ENCODE measurements at places on chromosomes 3 and 15. TPM values are rescaled to one million over a fixed set of nuclear protein-coding genes. Genes with fewer than 3 reads are reported as not detected.

DNA sequence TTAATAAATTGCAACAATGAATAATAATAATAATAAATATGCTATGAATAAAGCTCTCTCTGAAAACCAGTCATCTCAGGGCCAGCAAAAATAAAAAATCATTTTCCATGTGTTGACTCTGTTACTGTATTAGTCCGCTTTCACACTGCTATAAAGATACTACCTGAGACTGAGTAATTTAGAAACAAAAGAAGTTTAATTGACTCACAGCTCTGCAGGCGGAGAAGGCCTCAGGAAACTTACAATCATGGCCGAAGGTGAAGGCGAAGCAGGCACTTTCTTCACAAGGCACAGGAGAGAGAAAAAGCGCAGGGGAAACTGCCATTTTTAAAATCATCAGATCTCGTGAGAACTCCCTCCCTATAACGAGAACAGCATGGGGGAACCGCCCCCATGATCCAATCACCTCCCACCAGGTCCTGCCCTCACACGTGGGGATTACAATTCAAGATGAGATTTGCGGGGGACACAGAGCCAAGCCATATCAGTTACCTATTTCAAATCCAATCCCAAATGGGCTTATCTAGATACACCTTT, 224.1 kb downstream of the IGSF11 start:
- H3K4me3 ChIP-seq = no peak overlapping the region
- H3K4me1 ChIP-seq = peaks cover 17% of the 10 kb centered on the region
- no peaks in the 10 kb centered on the region for H3K36me3 ChIP-seq
- no peak for DNase-seq
- no peaks in the 10 kb centered on the region for H3K27me3 ChIP-seq
- H3K27ac ChIP-seq = no peak overlapping the region

GRCh38 chr3:170096342-170096741, 58.5 kb downstream of the GPR160 start:
- H3K27ac ChIP-seq = no peak overlapping the region
- H3K4me1 ChIP-seq = no peaks in the 10 kb centered on the region
- no peak for DNase-seq
- peaks cover 58% of the 10 kb centered on the region for H3K36me3 ChIP-seq
- no peaks in the 10 kb centered on the region for H3K27me3 ChIP-seq

DNA sequence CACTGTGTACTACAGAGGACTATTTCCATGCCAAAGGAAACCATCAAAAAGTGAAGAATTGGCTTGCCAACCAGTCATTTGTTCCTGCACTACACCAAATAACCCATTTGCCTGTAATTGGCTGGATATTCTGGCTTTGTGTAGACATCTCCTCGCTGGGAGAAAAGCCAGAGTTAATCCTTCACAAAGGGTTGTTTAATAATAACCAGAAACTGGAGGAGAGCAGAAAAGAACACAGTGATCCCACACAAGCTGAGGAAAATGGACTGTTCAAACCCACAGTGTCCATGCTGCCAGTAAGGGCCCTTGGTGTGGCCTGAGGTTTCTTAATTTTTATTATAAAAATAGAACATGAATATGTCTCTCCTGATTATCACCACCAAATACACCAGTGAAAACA, 294.0 kb downstream of the RORA start:
- no peaks in the 10 kb centered on the region for H3K27me3 ChIP-seq
- no peak for DNase-seq
- H3K4me3 ChIP-seq = no peak overlapping the region

DNA sequence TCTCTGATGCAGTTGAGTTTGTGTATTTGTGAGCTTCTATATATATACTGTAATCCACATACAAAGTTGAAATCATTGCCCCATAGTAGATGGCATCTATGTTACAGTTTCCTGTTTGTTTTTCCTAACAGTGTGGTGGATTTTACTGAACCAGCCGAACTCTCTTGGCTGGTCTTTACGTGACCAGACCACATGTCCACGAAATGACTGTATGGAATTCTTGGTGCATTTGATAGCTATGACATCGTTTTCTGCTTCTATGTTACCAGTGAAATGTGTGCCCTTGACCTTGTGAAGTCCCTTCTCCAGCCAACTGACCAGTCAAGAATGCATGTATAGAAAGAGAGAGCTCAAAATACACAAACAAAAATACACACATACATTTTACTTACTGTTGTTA, 1.8 kb downstream of the KCNMB2 start:
- peak; percentile 31 for DNase-seq
- no peaks in the 10 kb centered on the region for H3K27me3 ChIP-seq
- no peaks in the 10 kb centered on the region for H3K36me3 ChIP-seq
- H3K4me3 ChIP-seq = no peak overlapping the region
- H3K27ac ChIP-seq = no peak overlapping the region
- peaks cover 11% of the 10 kb centered on the region for H3K4me1 ChIP-seq

DNA sequence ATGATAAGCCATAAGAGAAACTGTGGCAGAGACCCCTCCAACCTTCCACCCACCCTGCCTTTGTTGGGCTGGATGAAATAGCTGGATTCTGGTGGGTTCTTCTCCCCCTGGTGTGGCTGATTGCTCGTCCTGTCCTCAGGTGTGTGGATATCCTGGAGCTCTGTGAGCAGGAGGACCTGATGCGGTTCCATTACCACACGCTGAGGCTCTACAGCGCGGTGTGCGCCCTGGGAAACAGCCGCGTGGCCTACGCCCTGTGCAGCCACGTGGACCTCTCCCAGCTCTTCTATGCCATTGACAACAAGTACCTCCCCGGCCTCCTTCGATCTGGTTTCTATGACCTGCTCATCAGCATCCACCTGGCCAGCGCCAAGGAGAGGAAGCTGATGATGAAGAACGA, 306.3 kb upstream of the CHRM5 start:
- no peak overlapping the region for H3K4me3 ChIP-seq
- H3K4me1 ChIP-seq = no peaks in the 10 kb centered on the region
- no peak overlapping the region for H3K27ac ChIP-seq
- H3K27me3 ChIP-seq = no peaks in the 10 kb centered on the region
- no peak for DNase-seq

CCR8 gene
- not detected for total RNA-seq

DNA sequence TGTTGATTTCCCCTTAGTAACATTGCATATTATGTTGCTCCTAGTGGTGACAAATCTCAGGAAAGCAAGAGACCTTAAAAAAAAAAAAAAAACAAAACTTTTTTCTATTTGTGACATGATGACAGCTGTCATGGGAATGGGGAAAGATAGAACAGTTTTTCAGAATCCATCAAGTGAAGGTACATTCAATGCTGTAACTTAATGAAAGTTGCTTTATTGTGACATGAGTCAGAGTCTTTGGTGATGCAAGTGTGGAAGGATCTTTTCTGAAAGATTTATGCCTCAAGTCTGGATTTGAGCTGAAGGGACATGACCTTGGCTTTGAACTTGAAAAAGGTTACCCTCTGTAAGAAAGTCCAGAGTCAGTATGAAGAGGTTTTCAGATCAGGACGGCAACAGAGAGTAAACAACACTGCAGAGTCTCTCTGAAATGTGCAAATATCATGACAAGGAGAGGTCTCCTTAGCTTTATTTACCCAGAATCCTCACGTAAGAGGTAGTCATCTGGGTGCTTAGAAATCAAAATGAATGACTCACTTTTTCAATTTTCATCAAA, 424.7 kb downstream of the CNTN4 start:
- no peak overlapping the region for H3K27ac ChIP-seq
- no peak overlapping the region for H3K4me3 ChIP-seq
- no peaks in the 10 kb centered on the region for H3K27me3 ChIP-seq

GPR171 gene
- 1.8 TPM for total RNA-seq

DNA sequence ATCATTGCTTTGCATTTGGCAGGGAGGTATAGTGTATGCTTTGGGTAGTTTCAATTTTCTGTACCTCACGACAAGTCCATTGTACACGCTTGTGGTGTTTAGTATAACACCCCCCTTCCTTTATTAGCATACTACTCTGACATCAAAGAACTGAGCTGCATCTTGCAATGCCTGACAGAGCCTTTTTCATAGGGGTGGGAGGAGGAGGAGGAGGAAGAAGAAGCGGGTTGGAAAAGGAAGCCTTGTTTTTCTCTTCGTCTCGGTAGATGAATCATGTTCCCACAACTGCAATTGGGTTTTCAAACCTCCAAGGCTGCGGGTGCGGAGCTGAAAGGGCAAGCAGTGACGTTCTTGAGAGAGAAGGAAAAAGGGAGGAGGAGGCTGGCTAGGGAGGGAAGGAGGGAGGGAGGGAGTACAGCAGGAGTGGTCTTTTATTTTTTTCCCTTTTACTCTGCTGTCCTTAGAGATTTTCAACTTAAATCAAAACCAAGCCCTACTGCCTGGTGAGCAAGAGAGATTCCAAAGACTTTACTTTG, 175.7 kb downstream of the KLHL25 start:
- peaks cover 26% of the 10 kb centered on the region for H3K4me1 ChIP-seq
- H3K27ac ChIP-seq = peak overlapping the region; percentile 84
- no peaks in the 10 kb centered on the region for H3K27me3 ChIP-seq

ZWILCH gene
- 9.9 TPM for total RNA-seq

- no peak overlapping the region for H3K4me3 ChIP-seq
- no peaks in the 10 kb centered on the region for H3K4me1 ChIP-seq
- H3K27ac ChIP-seq = no peak overlapping the region
- peaks cover 20% of the 10 kb centered on the region for H3K36me3 ChIP-seq
- no peak for DNase-seq
Measured at GRCh38 chr15:99197856-99198255, 51.5 kb downstream of the TTC23 start.

FOXB1 gene
- not detected for total RNA-seq

GRCh38 chr3:119631516-119631915, 28.9 kb downstream of the POPDC2 start:
- H3K27me3 ChIP-seq = no peaks in the 10 kb centered on the region
- H3K27ac ChIP-seq = no peak overlapping the region
- no peak overlapping the region for H3K4me3 ChIP-seq
- no peak for DNase-seq

DNA sequence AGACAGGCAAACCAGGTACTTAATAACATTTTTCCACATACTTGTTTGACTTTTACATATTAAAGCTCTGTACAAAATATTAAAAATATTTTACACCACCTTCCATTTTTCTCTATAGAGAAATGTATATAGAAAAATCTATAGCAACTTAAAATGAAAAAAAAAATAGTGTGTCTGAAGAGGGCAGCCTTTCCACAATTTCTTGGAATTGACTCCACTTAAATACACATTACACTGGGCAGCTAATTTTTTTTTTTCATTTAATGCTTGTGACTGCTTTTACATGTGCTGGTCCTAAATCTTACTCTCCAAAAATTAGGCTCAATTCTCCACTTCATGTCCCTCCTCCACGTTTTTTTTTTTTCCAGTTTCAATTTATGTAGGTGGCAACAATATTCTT, 427.0 kb upstream of the RBMS3 start:
- H3K27me3 ChIP-seq = no peaks in the 10 kb centered on the region
- no peak overlapping the region for H3K27ac ChIP-seq
- no peaks in the 10 kb centered on the region for H3K36me3 ChIP-seq
- no peaks in the 10 kb centered on the region for H3K4me1 ChIP-seq

DNA sequence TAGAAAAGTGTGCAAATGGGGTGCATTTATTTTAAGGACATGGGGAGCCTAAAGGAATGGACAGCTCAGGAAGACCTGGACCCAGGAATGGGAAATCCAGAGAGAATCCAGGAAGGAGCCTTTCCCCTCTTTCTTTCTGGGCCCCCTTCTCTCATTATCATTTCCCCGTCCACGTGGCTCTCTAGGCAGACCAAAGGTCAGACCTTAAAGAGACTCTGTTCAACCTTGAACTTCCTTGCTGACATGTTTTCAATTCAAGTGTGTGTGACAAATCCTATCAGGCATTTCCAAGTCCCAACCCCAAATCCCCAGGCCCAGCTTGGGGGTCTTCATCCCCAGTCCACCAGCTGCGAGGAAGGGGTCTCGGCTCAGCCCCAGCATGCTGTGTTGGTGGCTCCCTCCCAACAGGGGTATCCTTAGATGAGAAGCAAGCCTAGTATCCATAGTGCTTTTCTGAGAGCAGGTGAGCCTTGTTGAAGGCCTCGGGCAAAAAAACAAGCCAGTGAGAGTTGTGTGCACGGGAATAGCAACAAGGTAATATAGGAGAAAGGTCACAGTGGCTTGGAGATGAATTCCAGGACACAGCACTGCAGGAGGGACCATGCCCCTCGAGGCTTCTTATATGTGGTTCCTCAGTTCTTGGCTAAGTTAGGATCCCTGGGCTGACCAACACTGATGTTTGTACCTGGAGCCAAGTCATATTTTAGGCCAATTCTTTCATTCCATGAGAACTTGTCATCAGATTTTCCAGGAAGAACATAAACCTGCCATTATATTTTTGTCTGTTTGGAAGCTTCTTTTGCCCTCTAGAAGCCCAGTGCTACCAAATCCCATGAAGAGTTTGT, 130.0 kb downstream of the ASB7 start:
- no peak overlapping the region for H3K27ac ChIP-seq
- H3K4me3 ChIP-seq = no peak overlapping the region
- no peaks in the 10 kb centered on the region for H3K27me3 ChIP-seq
- H3K4me1 ChIP-seq = peaks cover 9% of the 10 kb centered on the region

- H3K4me1 ChIP-seq = peaks cover 4% of the 10 kb centered on the region
- H3K4me3 ChIP-seq = no peak overlapping the region
- no peak for DNase-seq
- H3K27me3 ChIP-seq = no peaks in the 10 kb centered on the region
- no peak overlapping the region for H3K27ac ChIP-seq
Measured at GRCh38 chr3:46191730-46192129, 16.4 kb downstream of the CCR1 start.

DNA sequence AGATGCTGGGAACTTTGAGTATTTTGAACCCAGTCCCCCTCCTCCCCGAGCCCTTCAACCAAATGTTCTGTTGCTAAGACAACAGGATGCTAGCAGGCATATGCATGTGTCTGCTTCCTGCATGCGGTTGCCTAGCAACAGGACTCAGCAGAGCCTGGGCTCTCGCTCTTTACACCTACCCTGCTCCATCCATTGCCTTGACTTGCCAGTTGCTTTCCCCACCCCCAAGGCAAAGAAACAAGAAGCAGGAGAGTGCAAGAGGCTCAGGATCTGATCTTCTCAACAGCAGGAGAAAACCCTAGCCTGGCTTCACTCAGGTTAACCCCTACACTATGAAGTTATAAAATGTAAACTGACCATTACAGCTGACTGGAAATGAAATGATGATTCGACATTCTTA, 393.0 kb downstream of the IGSF11 start:
- H3K4me1 ChIP-seq = no peaks in the 10 kb centered on the region
- no peak overlapping the region for H3K4me3 ChIP-seq

DNA sequence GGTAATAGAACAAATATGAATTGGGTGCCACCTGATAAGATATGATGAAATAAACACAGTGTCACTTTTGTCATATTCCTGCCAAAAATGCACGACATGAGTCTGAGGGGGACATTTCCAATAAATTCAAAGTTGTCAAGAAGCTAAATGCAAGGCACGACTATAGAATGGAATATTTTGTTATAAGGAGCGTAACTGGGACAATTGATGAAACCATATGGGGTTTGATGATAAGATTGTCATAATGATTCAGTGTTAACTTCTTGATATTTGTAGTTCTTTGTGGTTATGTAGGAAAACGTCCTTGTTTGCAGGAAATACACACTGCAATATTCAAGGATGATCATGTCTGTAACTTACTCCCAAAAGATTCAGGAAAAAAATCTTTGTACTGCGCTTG, 163.3 kb downstream of the MEX3B start:
- H3K27me3 ChIP-seq = no peaks in the 10 kb centered on the region
- no peak overlapping the region for H3K4me3 ChIP-seq
- H3K4me1 ChIP-seq = no peaks in the 10 kb centered on the region
- no peak for DNase-seq

PATL2 gene
- 2.4 TPM for total RNA-seq

MYO5C gene
- total RNA-seq = 70.1 TPM

EIF4E3 gene
- 21.8 TPM for total RNA-seq

All from lung (tissue), 17 donors.